ENCODE measurements at places on chromosomes 2 and 18.

DNA sequence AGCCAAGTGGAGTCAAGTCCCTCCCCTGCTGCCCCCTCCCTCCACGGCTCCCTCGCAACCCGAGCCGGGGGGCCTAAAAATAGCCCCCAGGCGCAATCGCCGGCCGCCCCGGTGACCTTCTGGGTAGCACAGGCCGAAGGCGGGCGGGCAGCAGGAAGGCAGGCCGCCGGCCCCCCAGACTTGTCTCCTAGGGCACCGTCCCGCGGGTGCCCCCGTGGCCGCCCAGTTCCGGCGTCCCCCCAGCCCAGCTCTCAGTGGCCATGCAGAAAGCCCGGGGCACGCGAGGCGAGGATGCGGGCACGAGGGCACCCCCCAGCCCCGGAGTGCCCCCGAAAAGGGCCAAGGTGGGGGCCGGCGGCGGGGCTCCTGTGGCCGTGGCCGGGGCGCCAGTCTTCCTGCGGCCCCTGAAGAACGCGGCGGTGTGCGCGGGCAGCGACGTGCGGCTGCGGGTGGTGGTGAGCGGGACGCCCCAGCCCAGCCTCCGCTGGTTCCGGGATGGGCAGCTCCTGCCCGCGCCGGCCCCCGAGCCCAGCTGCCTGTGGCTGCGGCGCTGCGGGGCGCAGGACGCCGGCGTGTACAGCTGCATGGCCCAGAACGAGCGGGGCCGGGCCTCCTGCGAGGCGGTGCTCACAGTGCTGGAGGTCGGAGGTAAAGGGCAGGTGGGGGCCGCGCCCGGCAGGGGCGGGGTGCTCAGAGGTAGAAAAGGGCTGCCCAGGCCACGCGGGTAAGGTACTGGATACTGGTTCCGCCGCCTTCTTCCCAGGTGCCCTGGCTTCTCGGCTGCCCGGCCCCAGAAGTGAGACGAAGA is at the start of gene SPEG:
SPEG (plus strand) TSS at position 126 of the 808 bp plus-strand sequence; CDS start at position 261, 135 bp downstream.
- no peak for DNase-seq
- no peak within 1 kb of the TSS for H3K27ac ChIP-seq
- H3K27me3 ChIP-seq = peaks cover 28% of the 10 kb centered on the region

GRCh38 chr2:15507697-15508096 is 53.4 kb downstream of the NBAS start:
- peaks cover 2% of the 10 kb centered on the region for H3K4me1 ChIP-seq
- no peak for DNase-seq
- no peaks in the 10 kb centered on the region for H3K27me3 ChIP-seq
- no peak overlapping the region for H3K4me3 ChIP-seq

GRCh38 chr2:119638246-119638645 is 40.8 kb upstream of the TMEM177 start:
- no peaks in the 10 kb centered on the region for H3K4me1 ChIP-seq
- H3K27ac ChIP-seq = no peak overlapping the region
- H3K4me3 ChIP-seq = no peak overlapping the region
- H3K27me3 ChIP-seq = peaks cover 3% of the 10 kb centered on the region
- H3K36me3 ChIP-seq = no peaks in the 10 kb centered on the region

GRCh38 chr2:98886066-98886554 is 49.9 kb downstream of the CRACDL start:
- DNase-seq = no peak
- no peak overlapping the region for H3K4me3 ChIP-seq
- peaks cover 19% of the 10 kb centered on the region for H3K36me3 ChIP-seq
- H3K27me3 ChIP-seq = peaks cover 9% of the 10 kb centered on the region
- no peaks in the 10 kb centered on the region for H3K4me1 ChIP-seq
- no peak overlapping the region for H3K27ac ChIP-seq

DNA sequence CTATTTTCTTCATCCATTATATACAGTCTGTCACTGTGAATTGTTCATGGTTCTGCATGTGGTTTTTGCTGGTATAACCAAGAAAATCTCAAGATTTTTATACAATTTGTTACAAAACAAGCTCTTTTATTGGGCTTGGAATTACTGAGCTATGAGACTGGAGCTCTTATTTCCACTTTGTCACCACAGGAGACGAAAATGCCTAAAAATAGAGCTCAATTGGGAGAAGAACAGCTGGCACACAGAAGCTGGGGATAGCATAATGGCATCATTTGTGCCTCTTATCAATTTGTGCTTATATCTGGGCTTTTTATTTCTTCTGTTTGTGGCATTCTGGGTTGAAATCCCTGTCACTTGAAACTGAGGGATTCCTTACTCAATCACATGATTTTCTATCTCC is 219.1 kb downstream of the CALCRL start:
- H3K4me3 ChIP-seq = no peak overlapping the region
- no peak overlapping the region for H3K27ac ChIP-seq
- no peaks in the 10 kb centered on the region for H3K27me3 ChIP-seq
- DNase-seq = no peak

DNA sequence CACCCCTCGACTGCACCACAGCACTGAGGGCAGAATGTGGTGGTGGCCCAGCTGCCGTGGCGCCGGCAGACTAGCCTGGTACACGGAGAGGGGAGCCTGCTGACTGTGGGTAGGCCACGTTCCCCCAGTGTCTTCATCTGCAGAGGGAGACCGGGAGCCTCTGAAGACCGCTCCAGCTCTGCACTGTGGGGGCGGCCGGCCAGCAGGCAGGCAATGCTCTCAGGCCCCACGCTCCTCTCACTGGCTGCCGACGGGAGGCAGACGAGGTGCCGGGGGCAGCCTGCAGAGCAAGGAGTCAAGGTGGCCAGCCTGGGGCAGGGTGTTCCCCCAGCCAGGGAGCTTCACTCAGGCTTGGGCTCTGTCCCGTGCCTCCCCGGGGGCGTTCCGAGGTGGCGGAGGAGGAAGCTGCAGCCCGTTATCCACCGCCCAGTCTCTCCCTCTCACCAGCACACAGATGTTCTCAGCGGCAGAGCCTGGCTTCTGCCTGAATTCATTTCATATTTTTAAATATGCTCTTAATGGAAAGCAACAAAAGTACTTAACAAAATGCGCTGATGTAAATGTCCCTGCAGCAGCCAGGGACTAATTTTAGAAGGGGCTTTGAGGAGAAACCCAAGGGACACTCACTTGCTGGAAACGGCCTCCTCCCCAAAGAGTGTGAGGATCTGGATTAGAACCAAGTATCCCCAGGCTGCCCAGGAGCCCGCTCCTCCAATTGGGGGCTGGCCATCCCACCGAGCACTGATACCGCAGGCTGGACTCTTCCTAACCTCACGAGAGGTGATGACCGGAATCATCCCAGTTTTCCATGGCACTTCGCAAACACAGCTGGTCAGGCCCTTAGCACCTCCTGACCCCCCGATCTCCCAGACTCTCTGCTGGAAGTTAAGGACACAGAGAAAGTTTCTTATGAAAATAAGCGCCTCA is 87.8 kb downstream of the HDAC4 start:
- DNase-seq = no peak
- H3K4me3 ChIP-seq = no peak overlapping the region
- peaks cover 12% of the 10 kb centered on the region for H3K36me3 ChIP-seq
- no peak overlapping the region for H3K27ac ChIP-seq

DNA sequence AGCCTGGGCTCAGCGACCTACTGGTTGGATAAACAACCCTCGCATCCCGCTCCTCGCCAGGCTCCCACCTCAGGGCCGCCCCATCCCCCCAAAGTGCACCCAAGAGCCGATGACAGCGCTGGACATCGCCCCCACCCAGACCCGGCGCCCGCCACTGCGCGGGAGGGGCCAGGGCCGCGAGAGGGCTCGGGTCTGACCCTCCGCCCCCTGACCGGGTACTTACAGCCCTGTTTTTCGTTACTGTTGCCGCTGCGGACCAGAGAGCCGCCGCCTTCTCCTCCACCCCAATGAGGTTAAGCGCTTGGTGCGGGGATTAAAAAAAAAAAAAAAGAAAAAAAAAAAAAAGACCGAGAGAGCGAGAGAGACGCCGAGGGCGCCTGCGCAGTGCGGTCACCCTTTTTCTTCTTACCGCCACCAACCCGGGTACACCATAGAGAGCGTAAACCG is at the start of gene CLASP1:
CLASP1 (minus strand) TSS at position 314 of the 447 bp plus-strand sequence. CDS start 43,567 bp downstream, outside the sequence.
- peaks cover 29% of the 10 kb centered on the region for H3K36me3 ChIP-seq
- peak within 1 kb of the TSS; percentile 97 for H3K4me3 ChIP-seq
- peak within 1 kb of the TSS; percentile 99 for H3K27ac ChIP-seq
- no peak for DNase-seq
- H3K27me3 ChIP-seq = no peaks in the 10 kb centered on the region
- H3K4me1 ChIP-seq = peaks cover 58% of the 10 kb centered on the region

DNA sequence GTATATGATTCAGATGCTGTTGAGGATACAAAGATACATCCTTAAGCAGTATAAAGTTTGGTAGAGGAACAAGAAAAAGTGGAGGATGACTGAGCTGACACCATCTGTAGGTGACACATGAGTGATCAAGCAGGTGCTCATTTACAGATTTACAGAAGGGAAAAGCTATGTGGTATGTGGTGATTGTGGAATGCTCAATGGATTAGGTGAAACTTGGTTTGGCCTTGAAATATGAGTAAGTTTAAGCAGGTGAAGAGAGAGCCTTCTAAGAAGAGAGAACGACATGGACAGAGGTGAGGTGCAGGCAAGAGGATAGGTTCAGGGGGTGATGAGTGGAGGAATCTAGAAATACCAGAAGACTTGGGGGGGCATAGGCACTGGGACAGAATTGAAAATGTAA is 5.9 kb downstream of the ASXL3 start:
- DNase-seq = no peak
- H3K4me3 ChIP-seq = no peak overlapping the region
- no peak overlapping the region for H3K27ac ChIP-seq
- H3K36me3 ChIP-seq = no peaks in the 10 kb centered on the region

GRCh38 chr2:12554224-12555011 is 162.3 kb upstream of the TRIB2 start:
- H3K4me3 ChIP-seq = peak overlapping the region; percentile 21
- H3K36me3 ChIP-seq = no peaks in the 10 kb centered on the region

DNA sequence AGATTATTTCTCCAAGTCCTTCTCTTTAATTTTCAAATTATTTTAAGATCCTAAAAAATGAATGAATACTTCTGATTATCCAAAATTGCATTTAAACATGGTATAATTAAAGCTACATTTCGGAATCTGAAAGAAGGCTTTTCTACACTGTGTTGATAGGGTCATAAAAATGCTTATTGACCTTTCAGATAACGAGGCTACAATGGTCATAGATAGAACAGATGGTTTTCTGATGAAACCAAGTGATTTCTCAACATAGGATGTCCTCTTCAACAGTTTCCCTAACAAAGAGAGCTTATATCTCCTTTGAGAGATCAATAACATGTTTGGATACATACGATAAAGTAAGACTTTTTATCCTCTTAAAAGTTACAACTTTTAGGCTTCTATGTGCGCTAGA is 201.1 kb downstream of the PTH2R start:
- H3K4me3 ChIP-seq = no peak overlapping the region
- no peak overlapping the region for H3K27ac ChIP-seq
- no peak for DNase-seq
- no peaks in the 10 kb centered on the region for H3K27me3 ChIP-seq
- H3K4me1 ChIP-seq = no peaks in the 10 kb centered on the region

DNA sequence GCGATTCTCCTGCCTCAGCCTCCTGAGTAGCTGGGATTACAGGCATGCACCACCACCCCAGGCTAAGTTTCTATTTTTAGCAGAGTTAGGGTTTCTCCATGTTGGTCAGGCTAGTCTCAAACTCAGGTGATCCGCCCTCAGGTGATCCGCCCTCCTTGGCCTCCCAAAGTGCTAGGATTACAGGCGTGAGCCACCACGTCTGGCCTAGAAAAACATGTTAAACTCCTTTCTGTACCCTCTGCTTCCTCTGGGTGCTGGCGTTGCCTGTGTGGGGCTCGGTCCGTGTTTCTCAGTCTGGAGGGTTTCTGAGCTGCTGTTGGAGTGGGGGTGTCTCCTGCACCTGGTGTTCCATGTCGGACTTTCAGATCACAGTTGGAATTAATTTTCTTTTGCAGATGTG is 17.9 kb downstream of the LDLRAD4 start:
- no peaks in the 10 kb centered on the region for H3K4me1 ChIP-seq
- H3K27me3 ChIP-seq = no peaks in the 10 kb centered on the region
- no peaks in the 10 kb centered on the region for H3K36me3 ChIP-seq
- no peak overlapping the region for H3K27ac ChIP-seq
- no peak overlapping the region for H3K4me3 ChIP-seq

DNA sequence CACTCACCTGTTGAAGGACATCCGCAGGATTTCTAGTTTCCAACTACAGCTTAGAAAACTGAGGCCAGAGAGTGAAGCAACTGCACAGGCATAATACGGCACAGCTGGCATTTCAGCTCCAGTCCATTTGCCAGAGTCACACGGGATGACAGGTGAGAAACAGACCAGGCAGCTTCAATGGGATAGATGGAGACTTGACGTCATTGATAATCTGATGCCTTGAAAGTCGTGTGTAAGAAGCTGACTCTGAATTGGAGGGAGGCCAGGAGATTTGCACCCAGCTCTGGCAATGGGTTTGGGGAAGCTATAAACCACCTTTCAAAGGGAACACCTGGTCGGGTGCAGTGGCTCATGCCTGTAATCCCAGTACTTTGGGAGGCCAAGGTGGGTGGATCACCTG is 12.4 kb upstream of the DNMT3A start:
- peaks cover 16% of the 10 kb centered on the region for H3K4me1 ChIP-seq
- DNase-seq = no peak
- H3K27me3 ChIP-seq = peaks cover 3% of the 10 kb centered on the region
- H3K27ac ChIP-seq = no peak overlapping the region
- H3K4me3 ChIP-seq = no peak overlapping the region

- H3K27ac ChIP-seq = no peak overlapping the region
- no peak overlapping the region for H3K4me3 ChIP-seq
- no peak for DNase-seq
- H3K27me3 ChIP-seq = no peaks in the 10 kb centered on the region
- H3K4me1 ChIP-seq = peaks cover 10% of the 10 kb centered on the region
Observed at GRCh38 chr2:110659248-110659647, 18.6 kb downstream of the BUB1 start.

- no peak overlapping the region for H3K27ac ChIP-seq
Observed at GRCh38 chr2:132627536-132627935, 42.5 kb downstream of the LYPD1 start.

DNA sequence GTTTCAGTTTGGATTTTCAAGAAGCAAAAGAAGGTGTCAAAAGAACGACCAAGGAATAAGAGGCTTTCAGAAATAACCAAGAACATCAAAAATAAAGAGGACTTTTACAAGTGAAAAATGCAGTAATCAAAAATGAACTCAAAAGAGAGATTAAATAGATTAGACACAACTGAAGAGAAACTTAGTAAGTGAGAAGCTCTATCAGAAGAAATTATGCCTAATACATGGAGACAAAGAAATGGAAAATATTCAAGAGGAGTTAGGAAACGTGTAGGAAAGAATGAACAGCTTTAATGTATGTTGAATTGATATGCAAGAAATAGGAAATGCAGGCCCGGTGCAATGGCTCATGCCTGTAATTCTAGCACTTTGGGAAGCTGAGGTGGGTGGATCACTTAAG is 145.8 kb downstream of the ACOXL start:
- DNase-seq = no peak
- H3K27ac ChIP-seq = no peak overlapping the region
- H3K27me3 ChIP-seq = peaks cover 40% of the 10 kb centered on the region
- H3K4me1 ChIP-seq = peaks cover 9% of the 10 kb centered on the region

GRCh38 chr2:55119711-55120487 is 69.6 kb upstream of the RTN4 start:
- no peak for DNase-seq
- H3K27me3 ChIP-seq = no peaks in the 10 kb centered on the region
- peaks cover 2% of the 10 kb centered on the region for H3K4me1 ChIP-seq
- H3K36me3 ChIP-seq = no peaks in the 10 kb centered on the region
- no peak overlapping the region for H3K4me3 ChIP-seq
